Iris pigment epithelial cell (primary cell): ENCODE measurements at places on chromosomes 2 and 18.
A peak's percentile ranks its signal among the peaks of the same experiment; 100 is the strongest.

DNA sequence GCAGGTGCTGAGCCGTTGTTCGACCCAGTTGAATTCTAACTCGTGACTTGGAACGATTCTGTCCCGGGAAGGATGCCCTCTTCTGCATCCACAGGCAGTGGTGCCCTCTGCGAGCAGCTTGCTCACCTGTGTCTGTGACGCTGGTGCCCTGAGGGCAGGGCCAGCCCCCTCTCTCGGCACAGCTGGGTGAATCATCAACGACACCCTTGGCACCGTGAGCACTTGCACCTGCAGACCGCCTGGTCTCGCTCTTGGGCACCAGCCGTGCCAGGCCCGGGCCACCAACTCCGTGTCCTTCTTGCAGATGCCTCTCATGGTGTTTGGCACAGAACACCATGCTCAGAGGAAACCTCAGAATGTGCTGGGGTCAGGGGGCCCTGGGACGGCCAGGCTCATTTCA lies 75.0 kb downstream of the SLC66A2 start:
- DNase-seq: no peak

DNA sequence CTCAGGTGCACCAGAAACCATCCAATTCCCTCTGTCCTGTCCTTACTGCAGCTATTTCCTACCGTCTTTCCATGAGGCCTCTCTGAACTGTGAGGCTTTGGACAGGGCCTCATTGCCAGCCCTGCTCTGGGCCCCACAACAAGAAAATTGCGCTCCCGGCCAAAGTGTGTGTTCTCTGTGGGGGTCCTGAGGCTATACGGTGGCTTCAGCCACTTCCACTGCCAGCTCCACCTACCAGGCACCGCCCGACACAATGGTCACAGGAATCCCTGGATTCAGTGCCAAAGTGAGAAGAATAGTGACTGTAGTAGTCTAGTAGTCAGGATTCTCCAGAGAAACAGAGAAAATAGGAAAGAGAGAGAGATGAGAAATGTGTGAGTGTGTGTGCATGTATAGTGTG lies 140.2 kb downstream of the IRS1 start:
- no peak for DNase-seq

DNA sequence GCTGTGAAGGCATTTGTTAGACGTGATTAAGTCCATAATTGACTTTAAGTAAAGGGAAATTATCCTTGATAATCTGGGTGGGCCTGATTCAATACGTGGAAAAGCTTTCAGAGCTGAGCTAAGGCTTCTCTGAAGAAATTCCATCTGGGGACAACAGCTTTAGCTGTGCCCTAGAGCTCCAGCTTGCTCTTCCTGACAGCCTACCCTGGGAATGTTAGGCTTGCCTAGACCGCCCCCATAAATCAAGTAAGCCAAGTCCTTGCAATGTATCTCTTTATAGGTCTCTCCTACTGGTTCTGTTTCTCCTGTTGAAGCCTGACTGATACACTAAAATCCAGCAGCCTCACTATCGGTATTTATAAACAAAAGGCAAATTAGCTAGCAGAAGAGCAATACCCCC lies 160.0 kb downstream of the STK39 start:
- no peak for DNase-seq

DNA sequence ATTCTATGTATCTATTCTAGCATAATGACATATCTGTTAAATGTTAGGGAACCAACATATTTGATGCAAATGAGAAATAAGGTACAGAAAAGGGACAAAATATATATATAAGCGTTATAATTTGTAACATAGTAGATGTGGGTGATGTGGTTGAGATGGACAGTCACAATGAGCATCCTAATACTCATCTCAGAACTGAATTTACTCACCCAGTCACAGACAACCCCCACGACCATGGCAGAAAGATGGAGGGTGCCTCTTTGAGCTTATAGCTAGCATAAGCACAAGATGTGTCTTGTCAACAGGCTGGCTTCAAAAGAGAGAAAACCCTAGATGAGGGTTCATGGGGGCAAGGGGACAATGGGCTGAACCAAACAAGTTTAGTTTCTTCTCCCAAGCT lies 9.1 kb upstream of the DSG3 start:
- DNase-seq: no peak

DNA sequence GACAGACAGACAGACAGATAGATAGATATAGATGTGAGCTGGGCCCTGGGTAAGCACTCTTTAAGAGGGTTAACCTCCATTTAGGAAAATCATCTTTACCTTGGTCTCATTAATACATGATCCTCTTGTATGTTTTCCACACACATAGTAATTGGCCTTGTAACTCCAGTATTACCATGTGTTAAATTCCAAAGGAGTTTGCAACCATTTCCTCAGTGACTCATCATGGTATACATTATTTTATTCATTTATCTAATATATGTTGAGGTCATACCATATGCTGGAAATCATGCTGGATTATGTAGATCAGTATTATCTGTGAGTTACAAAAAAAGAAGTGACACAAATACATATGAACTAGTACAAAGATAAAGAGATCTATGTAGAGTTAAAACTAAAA lies 504.3 kb downstream of the DCC start:
- DNase-seq: no peak

- DNase-seq: no peak
These were observed 10.1 kb downstream of the BIN1 start for GRCh38 chr2:127096718-127097470.

DNA sequence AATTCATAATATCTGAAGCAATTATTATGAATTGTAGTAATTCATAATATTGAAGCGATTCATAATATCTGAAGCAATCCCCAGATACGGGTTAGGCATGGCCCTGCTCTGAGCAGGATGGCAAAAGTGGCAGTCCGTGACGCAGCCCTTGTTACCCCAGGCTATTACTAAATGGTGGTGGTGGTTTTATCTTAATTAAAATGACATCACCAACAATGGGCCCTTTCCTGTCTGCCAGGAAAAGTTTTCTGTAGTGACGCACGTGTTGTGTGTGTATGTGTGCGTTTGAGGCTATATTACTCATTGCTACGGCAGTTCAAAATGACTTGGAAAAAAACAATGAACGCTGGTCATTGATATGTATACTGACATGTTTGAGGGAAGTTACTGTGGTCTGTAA lies 10.6 kb upstream of the MOCOS start:
- DNase-seq: peak; percentile 31

GRCh38 chr2:36408198-36408703 lies 52.7 kb downstream of the CRIM1 start:
- peak; percentile 91 for DNase-seq

DNA sequence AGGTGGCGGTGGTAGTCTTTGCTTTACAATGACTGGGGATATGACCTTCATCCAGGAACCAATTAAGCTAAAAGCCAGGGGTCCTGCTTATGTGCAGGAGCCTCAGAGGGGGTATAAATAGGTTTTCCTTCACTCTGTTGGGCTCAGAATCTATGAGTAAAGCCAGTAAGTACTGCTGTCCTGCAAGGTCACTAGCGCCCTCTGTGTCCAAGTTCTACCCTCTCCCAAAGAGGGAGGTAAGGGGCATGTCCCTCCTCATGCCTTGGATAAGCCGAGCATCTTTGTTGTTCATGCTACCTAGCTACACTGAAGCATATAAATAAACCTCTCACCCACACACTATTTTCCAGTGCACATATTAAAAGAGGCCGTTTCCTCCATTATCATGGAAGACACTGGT lies 79.4 kb downstream of the SPRED2 start:
- DNase-seq: no peak

- DNase-seq: no peak
These were observed 57.1 kb downstream of the ZFP36L2 start for GRCh38 chr2:43169099-43169945.

DNA sequence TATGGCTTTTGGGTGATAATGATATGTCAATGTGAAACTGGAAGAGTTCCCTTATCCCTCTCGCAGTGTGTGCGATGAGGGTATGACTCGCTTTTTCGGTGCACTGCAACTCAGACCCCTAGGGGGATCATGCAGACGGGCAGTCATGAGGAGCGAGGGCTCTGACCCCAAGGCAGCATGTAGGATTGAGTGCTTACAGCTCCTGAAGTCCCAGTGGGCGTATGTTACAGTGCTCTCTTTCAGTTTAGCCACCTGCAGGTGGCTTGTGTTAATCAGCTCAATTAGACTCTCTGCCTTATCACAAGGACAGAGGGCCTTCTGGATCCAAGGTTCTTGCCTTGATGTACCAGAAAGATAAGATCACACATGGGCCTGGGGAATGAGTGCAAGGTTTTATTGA lies 1269.9 kb upstream of the GYPC start:
- no peak for DNase-seq

DNA sequence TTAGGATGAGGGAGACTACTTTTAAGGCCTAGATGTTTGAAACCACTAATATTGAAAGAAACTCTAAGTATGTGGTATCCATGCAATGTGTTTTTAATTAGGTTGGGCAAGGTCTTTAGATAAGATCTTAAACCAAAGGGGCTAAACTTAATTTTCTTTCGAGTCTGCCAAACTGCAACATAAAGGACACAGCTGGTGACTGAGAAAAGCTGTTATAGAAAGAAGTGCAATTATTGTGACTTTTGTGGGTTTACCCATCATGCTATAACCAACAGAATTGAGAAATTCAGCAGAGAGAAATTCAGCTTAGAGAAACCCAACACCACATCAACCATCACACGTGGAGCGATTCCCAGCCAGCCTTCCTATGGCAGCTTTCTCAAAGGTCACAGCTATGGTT lies 119.5 kb upstream of the LMAN1 start:
- DNase-seq: peak; percentile 42

GRCh38 chr2:10303181-10303693 lies 533 bp downstream of the HPCAL1 start:
- no peak for DNase-seq

- DNase-seq: peak; percentile 15
These were observed 125.9 kb upstream of the NABP1 start for GRCh38 chr2:191552066-191552465.

GRCh38 chr2:240139666-240140393 lies 628 bp downstream of the OTOS start:
- DNase-seq: no peak

DNA sequence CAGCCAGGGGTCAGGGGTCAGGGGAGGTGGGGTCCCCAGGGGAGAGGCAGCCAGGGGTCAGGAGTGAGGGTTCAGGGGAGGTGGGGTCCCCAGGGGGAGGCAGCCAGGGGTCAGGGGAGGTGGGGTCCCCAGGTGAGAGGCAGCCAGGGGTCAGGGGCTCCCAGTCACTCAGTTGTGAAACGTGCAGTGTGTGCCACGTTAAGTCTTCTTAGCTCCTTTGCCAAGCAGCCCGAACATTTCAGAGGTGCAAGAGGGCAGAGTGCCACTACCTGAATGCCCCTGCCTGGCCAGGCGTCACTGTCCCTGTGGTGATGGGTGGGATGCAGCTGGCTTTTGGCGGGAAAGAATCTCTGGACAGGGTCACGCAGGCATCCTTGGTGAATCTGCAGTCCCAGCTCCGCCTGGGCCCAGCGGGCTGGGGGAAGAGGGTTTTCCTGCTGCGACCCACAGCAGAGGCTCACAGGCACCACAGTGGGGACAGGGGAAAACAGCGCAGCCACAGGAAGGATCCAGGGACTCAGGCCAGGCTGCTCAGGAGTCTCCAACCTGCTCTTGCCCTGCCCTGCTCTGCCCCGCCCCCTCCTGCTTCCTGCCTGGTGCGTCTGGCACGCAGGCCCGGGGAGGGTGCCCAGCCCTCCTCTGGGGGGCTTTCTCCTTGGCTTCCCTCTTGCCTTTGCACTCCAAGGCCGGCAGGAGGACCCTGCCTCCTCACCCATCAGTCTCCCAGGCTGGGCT lies 188.3 kb downstream of the TWIST2 start:
- no peak for DNase-seq

- DNase-seq: no peak
These were observed 9.7 kb upstream of the ATL2 start for GRCh38 chr2:38386821-38387220.

DNA sequence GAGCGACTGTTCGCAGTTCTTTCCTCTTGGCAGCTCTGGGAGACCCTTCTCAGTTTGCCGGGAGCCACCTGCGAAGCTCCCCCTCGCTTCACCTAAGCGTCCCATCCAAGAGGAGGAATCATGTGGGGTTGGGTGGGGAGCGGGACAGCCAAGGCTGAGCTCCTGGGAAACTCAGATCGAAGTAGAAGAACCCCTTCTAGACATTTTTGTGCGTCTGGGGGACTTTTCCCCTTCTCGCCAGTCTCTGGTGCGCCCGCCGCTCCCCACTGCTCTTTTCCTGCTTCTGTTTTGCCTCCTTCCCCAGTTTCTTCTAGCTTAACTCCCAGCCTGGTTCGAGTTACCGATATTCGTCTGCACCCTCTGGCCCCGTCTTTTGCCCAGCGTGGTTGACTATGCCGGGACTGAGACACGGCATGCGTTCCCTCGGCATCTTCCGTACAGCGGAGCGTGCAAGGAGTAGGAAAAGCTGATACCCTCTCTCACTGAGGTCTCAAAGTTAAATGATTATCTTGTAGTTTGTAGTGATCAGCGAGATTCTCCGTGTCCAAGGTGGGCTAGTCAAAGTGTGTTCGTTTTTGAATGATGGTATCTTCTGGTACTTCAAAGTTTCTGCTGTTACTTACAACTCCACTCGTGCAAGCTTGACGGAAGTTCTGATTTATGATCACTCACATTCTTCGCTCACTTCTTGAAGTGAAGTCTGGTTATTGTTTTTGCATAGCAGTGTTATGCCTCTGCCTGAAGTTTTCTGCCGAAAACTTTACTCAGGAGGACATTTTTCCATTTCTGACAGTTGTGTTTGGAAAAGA lies 664 bp downstream of the CAMKMT start:
- DNase-seq: peak; percentile 51

DNA sequence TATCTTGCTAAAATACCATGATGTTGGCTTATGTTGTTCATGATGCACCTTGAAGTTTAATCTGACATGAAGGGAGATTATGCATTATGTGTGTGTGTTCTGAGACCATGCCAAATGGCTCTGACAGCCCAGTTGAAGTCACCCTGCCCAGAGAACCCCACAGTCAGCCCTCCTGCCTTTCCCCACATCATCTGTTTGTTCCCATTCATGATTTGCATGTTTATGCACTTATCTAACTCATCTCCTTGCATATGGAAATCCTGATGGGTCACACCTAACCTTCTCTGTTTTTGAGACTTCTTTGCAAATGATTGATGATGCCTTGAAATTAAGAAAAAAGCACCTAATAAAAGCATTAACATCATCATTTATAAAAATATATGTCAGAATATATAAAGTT lies 752.2 kb downstream of the GALR1 start:
- no peak for DNase-seq

- no peak for DNase-seq
These were observed 371.1 kb upstream of the ID2 start for GRCh38 chr2:8310557-8311455.

DNA sequence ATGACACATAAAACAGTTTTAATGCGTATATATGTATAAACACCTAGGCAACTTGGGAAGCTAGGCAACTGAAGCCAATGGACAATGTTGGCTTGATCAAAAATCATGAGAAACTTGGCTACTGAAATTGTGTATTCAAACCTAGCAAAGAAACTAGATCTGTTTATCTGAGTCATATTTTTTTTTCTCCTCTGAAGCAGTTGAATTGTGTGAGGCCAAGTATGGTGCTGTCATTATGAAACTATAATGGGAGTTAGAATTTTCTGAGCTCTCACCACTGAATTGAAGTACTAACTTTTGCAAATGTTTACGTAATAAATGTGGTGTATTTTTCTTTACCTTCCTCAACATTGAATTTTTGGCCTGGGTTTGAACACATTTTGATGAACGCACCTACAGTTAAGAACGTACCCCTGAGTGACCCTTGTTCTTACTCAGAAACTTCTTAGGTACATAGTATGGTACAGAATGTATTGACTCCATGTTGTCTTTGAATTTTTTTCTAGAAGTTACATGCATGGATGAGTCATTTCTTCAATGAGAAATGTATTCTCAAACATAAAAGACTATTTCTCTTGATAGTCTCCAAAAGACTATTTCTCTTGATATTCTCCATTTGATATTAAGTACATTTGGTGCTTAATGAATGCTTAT lies 23.8 kb downstream of the CD28 start:
- DNase-seq: peak; percentile 61
